ENCODE measurements at places on chromosomes 2 and 18. TPM values are rescaled to one million over a fixed set of nuclear protein-coding genes. Genes with fewer than 3 reads are reported as not detected.

Gene FBXO36
- polyA plus RNA-seq = 0.24 TPM

Gene ACADL
- not detected for polyA plus RNA-seq

DNA sequence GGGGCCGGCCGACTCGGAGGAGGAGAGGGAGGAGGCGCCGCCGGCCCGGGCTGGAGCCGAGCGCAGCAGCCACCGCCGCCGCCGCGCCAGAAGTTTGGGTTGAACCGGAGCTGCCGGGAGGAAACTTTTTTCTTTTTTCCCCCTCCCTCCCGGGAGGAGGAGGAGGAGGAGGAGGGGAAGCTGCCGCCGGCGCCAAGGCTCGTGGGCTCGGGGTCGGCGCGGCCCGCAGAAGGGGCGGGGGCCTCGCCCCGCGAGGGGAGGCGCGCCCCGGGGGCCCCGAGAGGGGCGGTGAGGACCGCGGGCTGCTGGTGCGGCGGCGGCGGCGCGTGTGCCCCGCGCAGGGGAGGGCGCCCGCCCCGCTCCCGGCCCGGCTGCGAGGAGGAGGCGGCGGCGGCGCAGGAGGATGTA is 316 bp downstream of the CRIM1 start:
- peaks cover 48% of the 10 kb centered on the region for H3K4me1 ChIP-seq
- peak overlapping the region; percentile 89 for H3K4me3 ChIP-seq
- H3K36me3 ChIP-seq = no peaks in the 10 kb centered on the region
- peaks cover 13% of the 10 kb centered on the region for H3K27me3 ChIP-seq

GRCh38 chr2:30038419-30038818 is 108.4 kb upstream of the YPEL5 start:
- H3K4me3 ChIP-seq = no peak overlapping the region
- DNase-seq = no peak
- H3K4me1 ChIP-seq = no peaks in the 10 kb centered on the region

GRCh38 chr2:10169581-10169980 is 47.0 kb downstream of the RRM2 start:
- H3K27me3 ChIP-seq = no peaks in the 10 kb centered on the region
- H3K36me3 ChIP-seq = no peaks in the 10 kb centered on the region
- H3K4me1 ChIP-seq = no peaks in the 10 kb centered on the region

DNA sequence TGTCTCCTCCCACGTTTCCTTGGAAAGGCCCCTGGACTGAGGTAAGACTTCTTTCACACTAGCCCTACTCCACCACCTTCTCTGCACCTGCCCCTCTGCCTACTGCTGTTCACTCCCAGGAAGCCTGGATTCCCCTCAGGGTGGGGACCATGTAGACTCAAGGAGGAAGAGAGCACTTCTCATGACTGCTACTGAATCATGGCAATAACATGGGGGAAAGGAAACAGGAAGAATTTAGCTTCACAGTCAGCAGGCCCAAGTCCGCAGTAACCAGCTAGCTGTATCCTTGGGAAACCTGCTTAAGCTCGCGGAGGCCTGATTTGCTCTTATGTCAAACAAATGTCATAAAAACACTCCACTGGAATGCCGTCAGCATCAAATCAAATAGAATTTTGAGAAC is 126.2 kb upstream of the CAPN13 start:
- DNase-seq = no peak
- no peaks in the 10 kb centered on the region for H3K4me1 ChIP-seq
- H3K36me3 ChIP-seq = no peaks in the 10 kb centered on the region
- H3K27me3 ChIP-seq = no peaks in the 10 kb centered on the region
- H3K27ac ChIP-seq = no peak overlapping the region

- no peaks in the 10 kb centered on the region for H3K27me3 ChIP-seq
- DNase-seq = no peak
- H3K36me3 ChIP-seq = no peaks in the 10 kb centered on the region
- no peak overlapping the region for H3K4me3 ChIP-seq
- no peak overlapping the region for H3K27ac ChIP-seq
- no peaks in the 10 kb centered on the region for H3K4me1 ChIP-seq
These were observed 114.5 kb downstream of the RNF144A start for GRCh38 chr2:7031547-7032245.

DNA sequence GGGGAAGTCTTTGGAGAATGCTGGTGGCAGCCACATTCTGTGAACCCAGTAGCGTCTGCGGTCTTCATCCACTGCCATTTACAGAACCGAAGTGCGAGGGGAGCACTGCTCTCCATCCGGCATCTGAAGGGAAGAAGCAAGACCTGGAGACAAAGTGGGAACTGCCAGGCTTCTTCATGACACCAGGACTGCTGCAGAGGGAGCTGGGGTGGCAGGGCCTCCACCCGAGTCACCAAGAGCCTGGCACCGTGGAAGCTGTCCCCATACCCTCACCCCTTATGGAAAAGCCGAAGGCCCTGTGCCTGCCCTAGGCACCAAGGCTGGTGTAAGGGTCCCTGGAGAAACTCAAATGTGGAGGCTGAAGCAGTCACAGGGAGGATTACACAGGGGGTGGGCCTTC is 79.8 kb downstream of the CIB4 start:
- no peak overlapping the region for H3K4me3 ChIP-seq
- DNase-seq = no peak
- H3K36me3 ChIP-seq = peaks cover 6% of the 10 kb centered on the region

GRCh38 chr2:190535586-190535985 is 1.1 kb upstream of the NEMP2 start:
- DNase-seq = no peak
- H3K4me3 ChIP-seq = no peak overlapping the region
- no peaks in the 10 kb centered on the region for H3K36me3 ChIP-seq
- H3K27me3 ChIP-seq = no peaks in the 10 kb centered on the region

DNA sequence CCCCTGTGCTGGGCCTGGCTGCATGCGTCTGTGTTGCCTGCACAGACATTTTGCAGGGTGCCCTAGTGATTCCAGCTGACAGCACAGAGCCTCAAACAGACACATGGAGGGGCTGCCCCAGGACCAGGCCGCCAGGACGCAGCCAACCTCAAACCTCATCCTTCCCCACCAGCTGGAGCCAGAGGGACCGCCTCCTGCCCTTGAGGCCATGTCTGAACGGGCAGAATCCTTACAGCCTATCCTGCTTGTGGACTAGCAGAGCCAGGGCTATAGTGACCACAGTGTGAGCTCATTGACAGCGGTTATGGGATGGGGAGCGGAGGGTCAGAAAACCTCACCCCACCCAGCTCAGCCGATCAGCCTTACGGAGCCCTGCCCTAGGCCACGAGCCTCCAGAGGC is 22.4 kb downstream of the ODC1 start:
- H3K36me3 ChIP-seq = no peaks in the 10 kb centered on the region
- no peaks in the 10 kb centered on the region for H3K4me1 ChIP-seq
- H3K4me3 ChIP-seq = no peak overlapping the region
- DNase-seq = no peak
- no peak overlapping the region for H3K27ac ChIP-seq
- H3K27me3 ChIP-seq = no peaks in the 10 kb centered on the region

GRCh38 chr18:45715212-45715780 is 8.7 kb upstream of the SLC14A1 start:
- H3K27me3 ChIP-seq = peaks cover 6% of the 10 kb centered on the region
- peaks cover 15% of the 10 kb centered on the region for H3K36me3 ChIP-seq

DNA sequence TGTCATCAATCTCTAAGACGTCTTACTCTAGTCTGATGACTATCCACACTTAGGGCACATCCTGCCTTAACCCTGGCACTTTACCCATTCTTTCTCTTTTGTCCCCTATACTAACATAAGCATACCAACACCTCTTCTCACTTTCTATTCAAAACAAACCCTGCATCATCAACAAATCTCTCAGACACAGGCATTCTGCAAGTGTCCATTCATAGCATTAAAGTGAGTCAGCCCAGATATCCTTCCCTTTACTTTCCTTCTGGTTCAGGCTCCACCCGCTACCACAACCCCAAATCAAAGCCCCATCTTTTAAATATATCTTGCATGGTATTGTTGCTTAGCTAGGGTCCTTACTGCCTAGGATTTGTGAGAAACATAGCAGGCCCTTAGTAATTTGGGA is 3.8 kb downstream of the GRB14 start:
- peaks cover 3% of the 10 kb centered on the region for H3K4me1 ChIP-seq
- H3K4me3 ChIP-seq = no peak overlapping the region
- no peak overlapping the region for H3K27ac ChIP-seq
- no peaks in the 10 kb centered on the region for H3K36me3 ChIP-seq
- DNase-seq = no peak
